ENCODE measurements at places on chromosomes 5 and 9.

DNA sequence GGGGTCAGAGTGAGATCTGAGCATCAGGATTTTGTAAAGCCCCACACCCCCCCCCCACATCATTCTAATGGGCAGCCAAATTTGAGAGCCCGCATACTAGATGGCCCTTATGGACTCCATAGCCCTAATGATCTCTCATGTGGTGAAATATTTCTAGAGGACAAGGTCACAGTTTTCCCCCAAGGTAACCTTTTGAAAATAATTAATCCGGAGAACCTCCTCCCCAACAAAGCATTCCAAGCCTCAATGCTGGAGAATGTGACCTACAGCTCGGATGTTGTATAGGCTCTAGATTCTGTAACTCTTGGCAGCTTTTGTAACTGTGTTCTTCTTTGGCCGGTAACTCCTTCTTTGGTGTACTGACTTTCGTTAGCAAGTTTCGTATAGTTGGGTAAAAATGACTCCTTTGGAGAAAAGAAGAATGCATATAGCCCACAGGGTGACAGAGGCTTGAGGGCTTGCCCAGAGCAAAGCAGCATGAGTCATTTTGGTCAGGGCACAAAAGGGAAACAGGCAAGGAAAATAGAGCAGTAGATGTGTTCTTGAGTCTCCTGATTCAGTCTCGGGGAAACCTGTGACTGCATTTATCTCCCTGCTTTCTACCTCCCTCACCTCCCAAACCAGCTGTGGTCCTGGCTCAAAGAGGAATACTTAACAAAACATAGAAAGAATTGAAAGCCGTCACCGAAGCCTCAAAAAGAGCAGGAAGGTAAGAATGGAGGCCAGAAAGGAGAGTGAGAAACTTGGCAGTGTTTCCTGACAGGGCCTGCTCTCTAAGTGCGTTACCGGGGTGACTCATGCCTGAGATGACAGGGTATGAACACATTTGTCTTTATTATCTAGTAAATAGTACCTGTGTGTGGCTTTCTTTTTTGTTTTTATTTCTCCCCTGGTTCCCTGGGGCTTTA, 6.6 kb upstream of the XPA start:
- DNase-seq, result no peak

DNA sequence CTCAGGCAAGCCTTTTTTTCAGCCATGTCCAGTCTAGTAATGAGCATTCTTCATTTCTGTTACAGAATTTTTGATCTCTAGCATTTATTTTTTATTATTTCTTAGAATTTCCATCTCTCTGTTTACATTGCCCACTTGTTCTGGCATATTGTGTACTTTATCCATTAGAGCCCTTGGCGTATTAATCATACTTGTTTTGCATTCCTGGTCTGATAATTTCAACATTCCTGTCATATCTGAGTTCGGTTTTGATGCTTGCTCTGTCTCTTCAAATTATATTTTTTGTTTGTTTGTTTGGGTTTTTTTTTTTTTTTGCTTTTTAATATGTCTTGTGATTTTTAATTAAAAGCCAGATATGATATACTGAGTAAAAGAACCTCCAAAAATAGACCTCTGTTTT, 23.0 kb upstream of the JAK2 start:
- no peak for DNase-seq

DNA sequence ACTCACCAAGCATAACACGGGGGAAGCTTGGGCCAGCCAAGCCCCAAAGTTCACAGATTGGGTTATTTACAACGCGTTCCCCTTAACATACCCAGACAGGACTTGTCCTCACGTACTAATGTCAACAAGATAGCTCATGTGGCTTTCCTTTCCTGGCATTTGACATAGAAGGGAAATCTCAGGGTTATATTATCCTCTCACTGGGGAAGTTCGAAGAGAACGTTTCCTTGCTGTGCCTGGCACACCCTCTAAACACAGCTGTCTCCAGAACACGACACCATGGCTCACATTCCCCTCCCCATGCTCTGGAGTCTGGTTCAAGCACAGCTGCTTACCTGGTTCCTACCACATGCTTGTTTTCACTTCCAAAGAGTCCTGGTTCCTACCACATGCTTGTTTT, 46.8 kb upstream of the OTULINL start:
- DNase-seq, result no peak

DNA sequence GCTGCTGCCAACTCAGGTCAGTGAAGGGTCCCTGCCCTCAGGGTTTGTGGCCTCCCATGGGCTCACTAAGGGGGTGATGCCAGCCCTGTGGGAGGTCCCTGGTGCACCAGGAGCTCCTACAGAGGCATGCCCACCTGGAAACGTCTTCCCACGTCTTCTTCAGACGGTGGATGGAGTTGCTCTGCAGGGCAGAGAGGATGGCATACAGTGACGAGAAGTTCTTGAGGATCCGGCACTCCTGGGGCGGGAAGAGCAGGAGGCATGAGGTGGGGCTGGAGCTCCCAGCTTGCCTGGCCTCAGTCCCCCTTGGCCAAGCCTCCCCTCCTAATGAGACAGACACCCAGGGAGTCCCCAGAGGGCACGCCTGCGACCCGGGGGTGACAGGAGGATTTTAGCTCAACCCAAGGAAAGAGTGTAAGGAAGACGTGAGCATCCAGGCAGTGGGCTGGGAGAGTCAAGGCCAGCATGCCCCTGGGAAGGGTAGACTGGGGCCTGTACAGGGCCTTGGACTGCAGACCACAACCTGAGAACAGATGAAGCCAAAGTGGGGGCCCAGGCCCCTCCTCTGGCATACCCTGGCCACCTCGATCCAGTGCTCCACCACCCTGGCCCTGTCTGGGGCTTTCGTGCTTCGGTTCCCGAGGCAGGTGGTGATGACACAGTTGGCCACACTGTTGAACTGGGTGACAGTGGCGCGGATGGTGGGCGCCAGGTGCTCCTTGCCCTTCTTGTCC, 14.4 kb downstream of the RALGDS start:
- DNase-seq, result no peak

DNA sequence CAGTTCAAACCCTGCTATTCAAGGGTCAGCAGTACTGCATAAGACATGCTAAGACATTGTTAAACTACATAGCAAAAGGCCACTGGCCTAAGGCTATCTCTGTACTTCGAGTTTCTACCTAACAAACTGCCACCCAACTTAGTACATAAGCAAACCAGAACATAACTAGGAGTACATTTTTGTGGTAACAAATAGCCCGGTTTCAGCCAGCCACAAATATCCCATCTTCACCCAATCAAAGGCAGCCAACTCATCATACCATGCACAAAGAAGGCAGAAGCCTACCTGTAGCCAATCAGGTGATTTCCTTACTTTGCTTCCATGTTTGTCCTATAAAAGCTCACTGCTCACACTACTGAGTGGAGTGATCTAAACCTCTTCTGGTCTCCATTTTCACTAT, 201.4 kb downstream of the SMARCA2 start:
- no peak for DNase-seq

DNA sequence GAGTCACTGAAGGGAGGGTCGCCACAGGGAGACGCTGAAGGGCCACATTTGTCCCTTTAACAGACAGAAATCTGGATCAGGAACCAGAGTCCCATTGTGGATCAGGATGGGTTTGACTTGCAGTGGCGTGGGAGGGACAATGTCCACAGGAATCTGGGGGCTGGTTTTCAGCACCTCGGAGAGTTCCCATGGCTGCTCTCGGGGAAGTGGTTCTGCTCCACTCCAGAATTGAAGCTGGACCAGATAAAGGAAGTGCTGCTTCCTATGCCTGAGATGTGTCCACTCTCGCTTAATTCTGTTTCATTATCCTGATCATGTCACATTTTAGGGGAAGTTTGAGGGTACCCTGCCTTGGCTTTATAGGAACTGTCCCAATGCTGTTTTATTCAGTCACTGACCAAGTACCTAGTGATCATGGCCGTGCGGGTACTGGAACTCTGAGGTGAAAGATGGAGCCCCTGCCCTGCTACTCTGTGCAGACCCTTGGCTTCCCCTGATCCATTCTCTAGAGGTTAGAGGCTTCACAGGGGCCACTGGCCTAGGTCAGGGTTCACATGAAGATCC, 28.7 kb downstream of the ENHO start:
- peak; percentile 3 for DNase-seq

- DNase-seq, result no peak
Measured at GRCh38 chr9:84229191-84229590, 111.4 kb downstream of the SLC28A3 start.

GRCh38 chr5:138663009-138663408, 87.8 kb upstream of the HSPA9 start:
- DNase-seq, result peak; percentile 25

DNA sequence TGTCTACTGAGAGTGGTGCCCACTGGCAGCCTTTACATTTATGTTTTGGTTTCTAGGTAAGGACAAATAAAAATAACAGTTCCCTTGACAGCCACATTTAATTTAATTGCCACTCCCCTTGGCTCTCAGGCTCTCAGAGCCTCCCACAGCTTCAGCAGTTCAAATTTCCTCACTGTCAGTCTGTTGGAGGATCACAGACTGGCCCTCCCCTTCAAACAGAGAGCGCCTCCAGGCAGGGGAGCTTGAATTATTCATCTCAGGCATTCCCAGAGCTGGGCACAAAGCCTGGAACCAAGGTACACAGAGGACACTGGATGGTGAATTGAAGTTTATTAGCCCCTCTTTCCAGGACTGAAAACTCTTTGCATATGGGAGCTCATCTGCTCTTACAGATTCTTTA, 407.7 kb downstream of the SPOCK1 start:
- no peak for DNase-seq

DNA sequence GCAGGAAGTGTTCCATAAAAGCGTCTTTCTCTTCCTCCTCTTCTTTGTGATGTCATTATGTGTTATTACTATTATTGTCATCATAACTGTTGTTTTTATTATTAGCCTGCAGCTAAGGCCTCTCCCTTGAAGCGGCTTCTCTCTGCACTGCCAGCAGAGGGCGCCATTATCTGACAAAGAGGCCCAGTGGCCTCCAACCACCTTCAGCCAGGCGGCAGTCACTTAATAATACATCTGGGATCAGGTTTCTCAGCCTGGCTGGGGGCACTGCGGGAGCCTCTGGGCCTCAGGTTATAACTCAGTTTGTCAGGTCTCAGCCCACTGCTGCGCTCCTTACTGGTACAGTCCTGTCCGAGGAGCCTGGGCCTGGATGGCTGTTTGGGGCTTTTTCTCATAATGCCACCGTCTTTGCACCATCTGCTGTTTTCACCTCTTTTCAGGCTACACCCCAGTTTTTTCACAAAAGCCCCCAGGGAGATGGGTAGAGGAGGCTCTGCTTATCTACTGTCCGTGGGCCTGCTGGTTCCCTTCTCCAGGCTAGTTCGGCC, 281.9 kb downstream of the NSG2 start:
- DNase-seq, result peak; percentile 21
